ENCODE measurements at places on chromosomes 11 and 22.

DNA sequence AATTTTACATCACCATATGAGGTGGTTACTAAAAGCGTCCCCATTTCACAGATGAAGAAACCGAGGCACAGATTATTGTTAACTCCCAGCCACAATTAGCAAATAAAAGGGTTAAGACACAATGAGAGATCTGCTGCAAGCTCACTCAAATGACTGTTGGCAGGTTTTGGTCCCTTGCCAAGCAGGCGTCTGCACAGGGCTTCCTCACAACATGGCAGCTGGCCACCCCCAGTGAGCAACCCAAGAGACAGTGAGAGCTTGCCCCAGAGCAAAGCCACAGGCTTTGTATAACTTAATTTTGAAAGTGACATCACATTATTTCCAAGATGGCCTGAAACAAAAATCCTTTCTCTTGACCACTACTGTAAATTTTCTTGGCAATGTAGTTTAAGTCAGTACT lies 217.6 kb downstream of the NTM start:
- DNase-seq, result no peak

DNA sequence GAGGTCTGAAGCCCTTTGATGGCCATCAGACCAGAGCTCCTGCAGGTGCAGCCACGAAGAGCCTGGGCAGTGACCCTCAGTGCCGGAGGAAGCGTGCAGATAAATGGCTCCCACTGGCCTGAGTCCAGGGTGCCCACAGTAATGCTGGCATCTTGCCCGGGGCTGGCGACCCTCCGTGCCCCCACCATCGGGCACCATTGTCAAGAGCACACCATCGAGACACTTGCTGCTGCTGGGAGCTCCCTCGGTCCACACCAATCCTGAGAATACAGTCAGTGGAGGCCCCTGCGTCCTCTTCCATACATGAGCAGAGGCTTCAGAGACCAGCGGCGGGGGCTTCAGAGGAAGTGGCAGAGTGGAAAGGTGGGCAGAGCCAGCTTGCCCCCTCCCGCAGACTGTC lies 1448.3 kb downstream of the BRD1 start:
- no peak for DNase-seq

DNA sequence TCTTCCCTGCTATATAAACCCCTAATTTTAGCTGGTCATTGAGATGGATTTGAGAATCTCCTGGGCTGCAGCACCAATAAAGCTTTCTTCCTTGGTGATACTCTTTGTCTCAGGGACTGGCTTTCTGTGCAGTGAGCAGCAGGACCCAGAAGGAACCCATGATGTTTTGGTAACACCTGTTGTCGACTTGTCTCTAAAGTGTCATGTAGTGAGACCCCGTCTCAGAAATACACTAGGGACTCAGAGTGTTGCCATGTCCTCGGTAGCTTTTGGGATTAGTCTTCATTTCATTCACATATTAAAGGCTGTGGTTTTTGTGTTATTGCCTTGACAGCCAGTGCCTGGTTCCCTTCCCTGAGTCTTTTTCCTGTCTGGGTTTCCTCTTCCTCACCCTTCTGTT lies 1078.7 kb downstream of the TBC1D22A start:
- no peak for DNase-seq

- DNase-seq, result no peak
These were observed 13.5 kb downstream of the EIF3L start for GRCh38 chr22:37862570-37863325.

DNA sequence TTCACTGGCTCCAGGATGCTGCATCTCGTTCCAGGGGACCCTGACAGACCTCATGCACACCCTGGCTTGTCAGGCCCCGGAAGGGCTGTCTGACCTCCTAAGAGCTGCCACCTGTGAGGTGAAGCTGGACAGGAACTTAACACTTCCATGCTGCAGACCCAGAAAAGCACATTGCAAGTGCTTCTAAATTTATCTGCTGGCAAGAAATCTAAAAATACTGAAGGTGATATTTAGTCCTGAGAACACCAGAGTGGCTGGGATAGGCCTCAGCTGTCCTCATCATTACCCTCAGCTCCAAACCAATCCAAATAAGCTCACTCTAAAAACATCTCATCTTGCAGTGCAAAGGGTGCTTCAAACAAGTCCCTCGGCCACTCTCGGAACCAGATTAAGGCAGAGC lies 46.7 kb downstream of the ABTB2 start:
- DNase-seq, result no peak

DNA sequence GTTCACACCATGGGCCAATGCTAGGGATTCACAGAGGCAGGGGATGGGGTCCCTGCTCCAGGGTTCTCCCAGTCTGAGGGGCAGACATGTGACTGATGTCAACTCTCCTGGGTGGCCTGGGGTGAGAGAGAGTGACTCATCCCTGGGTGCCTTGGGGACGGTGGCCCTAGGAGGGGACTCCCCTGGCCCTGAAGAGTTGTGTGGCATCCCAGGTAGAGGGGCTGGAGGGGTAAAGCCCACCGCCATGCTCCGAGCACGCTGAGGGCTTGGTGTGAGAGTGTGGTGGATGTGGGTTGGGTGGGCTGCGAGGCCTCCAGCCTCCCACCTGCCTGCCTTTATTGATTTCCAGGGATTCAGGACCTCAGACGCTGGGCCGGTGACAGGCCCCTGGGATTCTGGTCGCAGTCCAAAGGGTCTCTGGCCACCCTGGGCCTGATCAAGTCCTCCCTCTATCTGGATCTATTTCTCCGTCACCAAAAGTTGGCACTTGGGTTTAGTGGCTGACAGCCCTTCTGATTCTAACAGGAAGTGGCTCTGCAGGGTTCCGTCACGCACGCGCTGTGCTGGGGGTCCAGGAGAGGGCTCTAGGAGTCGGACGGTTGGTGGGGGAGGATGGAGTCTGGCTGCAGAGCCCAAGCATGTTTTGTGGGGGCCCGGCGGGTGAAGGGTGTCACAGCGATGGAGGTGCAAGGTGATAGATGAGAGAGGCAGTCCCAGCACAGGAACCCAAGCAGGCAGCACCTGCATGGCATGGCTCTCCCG lies 27.3 kb upstream of the WNT7B start:
- DNase-seq, result no peak

DNA sequence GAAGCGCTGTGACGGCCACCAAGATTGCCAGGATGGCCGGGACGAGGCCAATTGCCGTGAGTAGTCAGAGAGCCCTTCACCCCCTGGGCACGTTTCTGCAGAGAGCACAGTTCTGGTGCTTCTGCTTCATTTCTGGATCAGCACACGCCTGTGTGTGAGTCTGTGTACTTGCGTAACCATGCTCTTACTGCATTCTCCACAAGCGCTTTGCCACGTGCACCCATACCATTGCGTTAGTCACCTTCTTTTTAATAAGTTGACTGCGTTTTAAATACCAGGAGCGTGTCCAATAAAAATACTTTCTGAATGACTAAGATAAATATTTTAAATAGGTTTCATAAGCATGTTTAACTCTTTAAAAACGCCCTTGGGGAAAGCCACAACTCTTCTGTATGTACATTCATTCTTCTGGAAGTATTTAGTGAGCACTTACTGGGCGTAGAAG lies 143.0 kb upstream of the SORL1-AS1 start:
- DNase-seq, result no peak

DNA sequence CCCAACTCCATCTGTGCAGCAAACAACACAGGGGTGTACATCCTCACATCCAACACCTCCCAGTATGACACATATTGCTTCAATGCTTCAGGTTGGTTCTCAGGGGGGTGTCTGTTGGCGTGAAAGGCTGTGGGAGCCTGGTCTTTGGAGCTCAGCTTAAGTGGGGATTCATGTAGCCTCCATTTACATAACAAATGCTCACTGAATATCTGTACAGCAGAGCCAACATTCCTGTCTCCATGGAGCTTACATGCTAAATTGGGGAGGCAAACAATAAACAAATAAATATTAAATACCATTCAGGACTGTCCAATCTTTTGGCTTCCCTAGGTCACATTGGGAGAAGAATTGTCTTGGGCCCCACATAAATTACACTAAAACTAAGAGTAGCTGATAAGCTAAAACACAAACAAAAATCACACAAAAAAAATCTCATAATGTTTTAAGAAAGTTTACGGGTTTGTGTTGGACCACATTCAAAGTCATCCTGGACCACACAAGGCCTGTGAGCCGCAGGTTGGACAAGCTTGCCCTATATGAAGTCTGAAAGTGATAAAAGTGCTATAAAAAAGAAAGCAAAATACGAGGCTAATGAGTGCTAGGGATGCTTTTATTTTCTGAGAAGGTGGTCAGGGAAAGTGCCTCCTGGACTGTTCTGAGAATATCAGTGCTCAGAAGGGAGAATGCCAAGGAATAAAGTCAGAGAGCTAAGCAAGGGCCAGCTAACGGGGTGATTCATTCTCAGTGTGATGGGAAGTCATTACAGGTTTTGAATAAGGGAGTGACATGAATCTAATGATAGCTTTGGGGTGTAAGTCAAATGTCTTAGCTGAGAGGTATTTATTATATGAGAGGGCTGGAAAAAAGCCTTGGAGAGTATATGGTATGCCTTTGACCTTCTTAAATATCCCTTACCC lies 41.6 kb downstream of the CD44 start:
- no peak for DNase-seq

- DNase-seq, result no peak
These were observed 115.9 kb downstream of the ARFGAP2 start for GRCh38 chr11:47060807-47061206.

- no peak for DNase-seq
These were observed 8.2 kb upstream of the GLB1L3 start for GRCh38 chr11:134267966-134268365.

DNA sequence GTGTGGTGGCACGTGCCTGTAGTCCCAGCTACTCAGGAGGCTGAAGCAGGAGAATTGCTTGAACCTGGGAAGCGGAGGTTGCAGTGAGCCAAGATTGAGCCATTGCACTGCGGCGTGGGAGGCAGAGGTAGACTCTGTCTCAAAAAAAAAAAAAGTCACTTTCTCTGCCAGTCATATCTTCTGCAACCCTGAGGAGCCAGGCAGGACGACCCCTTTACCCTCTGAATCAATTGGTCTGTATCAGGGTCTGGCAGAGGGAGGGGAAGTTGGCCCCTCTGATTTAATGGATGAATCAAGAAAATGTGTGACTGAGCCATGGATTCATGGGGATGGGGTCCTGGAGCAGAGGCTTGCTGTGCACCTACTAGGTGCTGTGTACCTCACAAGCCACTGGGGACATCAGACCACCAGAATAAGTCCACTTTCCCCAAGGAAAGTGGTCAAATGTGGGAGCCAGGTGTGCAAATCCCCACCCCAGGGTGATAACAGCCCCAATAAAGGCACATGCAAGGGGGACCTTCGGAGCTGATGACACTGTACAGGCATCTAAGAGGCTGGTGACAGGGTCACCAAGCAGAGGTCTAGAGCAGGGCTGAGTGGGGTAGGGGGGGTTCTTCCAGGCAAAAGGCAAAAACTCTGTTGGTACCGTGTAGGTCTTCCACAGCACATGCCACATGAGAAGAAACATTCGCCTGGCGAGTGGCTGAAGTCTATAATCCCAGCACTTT lies 29.0 kb downstream of the TXN2 start:
- DNase-seq, result no peak

DNA sequence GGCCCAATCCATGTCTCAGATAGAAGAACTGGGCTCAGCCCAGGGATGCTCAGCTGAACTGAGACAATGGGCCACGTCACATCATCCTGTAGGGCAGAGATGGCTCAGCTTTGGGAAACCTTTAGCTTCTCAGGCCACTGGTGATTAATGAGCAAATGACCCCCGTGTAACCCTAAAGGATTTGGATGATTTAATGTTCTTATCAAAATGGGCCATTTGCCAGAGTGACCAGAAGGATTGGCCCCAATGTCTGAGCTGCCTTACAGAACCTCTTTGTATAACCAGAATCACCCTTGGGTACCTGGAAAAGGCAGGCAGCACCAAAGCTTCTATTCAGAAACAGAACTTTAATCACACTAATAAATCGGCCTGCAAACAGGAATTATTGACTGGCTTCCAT lies 73.7 kb downstream of the ABTB2 start:
- no peak for DNase-seq

DNA sequence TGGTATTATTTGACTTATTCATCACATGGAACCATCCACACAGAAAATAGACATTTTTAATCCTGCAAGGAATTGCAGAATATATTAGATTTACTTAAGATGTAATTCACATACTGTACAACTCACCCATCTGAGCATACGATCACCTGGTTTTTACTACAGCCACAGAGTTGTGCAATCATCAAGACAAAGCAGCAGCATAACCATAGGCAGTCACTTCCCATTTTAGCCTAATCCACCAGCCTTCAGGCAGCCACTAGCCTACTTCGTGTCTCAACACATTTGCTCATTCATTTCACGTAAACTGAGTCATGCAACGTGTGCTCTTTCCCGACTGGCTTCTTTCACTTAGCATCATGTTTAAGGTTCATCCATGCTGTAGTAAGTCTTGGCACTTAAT lies 23.0 kb downstream of the PIWIL3 start:
- DNase-seq, result no peak

DNA sequence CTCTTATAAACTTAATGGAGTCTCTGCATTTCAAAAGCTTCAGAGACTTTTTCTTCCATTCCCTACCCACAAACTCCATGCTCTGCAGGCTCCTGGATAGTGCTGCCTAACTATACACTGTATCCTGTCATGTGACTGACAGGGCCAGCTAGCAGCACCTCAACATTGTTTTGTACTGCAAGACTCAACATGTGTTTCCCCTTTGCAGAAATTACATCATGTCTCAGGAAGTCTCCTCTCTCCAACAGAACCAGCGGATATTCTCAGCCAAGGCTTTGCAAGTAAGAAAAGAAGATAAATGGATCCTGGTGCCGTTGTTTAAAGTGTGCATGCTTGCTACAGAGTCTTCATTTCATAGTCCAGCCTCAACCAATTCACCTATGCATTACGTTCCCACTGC lies 164.0 kb upstream of the UBASH3B start:
- no peak for DNase-seq

GRCh38 chr22:46693634-46694415 lies 44.2 kb downstream of the CERK start:
- no peak for DNase-seq

GRCh38 chr11:119421941-119422808 lies 797 bp downstream of the THY1 start:
- DNase-seq, result no peak
